8988T (cell line): ENCODE measurements at places on chromosomes 3 and 15.

DNA sequence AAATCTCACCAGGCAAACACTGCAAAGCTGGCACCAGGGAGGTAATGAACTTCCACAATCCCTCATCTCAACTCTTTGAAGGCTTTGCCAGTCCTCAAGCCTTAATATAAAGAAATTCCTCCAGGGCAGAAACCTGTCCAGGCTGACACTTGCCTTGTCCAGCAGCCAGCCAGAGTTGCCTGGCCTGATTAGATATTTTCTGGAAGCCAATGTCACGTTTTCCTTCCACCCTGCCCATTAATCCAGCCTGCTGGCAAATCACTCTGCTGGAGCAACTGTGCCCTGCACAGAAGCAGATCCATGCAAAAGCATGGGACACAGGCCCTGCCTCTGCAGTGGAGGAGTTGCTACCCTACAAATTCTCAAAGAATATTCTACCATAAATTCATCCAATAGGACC lies 56.5 kb downstream of the HEG1 start:
- no peak for DNase-seq

DNA sequence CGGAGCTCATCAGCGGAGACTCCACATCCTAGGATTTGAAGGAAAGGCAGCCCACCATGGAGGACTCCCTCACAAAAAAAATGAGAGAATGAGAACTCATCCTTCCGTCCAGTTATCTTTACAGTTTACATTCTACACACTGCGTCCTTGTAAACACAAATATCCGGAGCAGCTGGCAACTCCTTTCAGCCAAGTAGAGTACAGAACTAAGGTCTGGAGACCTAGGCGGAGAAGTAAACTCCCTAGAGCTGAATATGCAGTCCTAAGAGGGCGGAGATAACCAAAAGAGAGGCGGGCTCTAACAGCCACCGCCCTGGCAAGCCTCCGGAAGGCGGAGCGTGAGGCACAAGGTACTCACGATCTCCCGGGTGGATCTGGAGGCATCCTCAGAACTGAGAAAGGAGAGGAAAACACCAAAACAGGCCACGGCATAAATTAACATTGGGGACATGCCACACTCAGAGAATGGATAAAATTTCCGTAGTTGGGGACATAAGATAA lies 924 bp upstream of the SIN3A start:
- DNase-seq = no peak

DNA sequence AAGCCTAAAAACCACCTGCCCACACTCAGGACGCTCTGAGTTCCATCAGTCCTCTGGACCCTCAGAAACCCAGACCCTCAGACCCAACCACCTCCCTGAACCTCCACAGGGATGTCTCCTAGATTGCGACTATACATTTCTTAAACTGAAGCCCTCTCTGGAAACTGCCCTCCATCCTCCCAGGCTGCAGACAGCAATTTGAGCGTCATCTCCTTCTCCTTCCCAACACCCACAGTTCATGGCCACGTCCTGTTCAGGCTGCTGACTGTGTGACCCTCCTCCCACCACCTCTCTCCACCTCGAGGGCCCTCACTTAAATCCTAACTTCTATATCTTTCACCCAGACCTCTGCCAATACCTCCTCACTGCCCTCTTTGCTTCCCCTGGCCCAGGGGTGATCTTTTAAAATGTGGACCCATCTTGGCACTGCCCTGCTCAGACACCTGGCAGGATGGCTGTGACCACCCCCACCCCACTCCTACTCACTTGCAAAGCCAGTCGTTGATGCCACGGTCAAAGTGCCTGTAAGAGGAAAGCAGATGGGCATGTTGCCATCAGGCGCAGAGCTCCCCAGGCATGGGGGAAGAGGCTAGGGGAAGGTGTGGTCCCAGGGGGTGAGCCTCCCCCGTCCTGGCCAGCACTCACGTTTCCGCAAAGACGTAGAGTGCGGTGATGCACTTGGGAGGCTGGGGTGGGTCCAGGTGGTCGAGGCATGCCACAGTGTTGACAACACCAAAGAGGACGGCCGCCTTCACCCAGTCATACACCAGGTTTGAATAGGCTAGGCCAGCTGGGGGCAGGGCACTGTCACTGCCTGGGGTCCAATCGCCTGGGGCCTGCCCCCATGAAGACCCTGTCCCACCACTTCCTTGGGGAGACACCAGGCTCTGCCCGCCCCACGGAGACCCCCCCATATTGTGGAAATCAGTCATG lies 6.0 kb downstream of the HHATL start:
- no peak for DNase-seq

- no peak for DNase-seq
Measured at GRCh38 chr3:32820971-32821685, 3.3 kb downstream of the TRIM71 start.

- DNase-seq = no peak
Measured at GRCh38 chr3:5813521-5813920, 626.0 kb downstream of the EDEM1 start.

DNA sequence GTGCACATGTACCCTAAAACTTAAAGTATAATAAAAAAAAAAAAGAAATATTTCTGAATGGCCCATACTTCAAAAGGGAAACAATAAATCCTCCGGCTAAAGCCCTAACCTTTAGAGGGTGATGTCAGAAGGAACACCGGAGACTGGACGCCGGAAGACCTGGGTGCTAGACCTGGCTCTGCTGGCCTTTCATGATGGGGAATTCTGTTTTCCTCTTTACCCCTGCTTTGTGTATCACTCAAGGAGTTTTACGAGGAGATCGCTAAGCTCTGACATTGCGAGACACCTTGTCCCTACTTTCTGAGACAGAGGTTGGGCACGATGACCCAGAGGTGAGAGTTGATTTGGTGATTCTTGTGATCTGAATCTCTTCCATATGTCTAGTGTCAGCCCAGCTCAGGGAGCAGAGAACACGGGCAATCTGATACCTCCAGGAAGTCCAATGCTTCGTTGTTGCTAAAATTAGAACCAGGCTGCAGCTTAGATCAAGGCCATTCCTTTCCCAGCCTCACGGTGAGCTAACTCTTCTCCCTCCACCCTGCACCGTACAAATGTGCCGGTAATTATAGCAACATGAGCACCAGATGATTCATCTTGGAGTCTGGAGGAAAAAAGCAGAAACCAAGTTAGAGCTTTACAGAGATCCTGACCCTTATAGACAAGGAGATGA lies 42.0 kb upstream of the CFAP161 start:
- no peak for DNase-seq

DNA sequence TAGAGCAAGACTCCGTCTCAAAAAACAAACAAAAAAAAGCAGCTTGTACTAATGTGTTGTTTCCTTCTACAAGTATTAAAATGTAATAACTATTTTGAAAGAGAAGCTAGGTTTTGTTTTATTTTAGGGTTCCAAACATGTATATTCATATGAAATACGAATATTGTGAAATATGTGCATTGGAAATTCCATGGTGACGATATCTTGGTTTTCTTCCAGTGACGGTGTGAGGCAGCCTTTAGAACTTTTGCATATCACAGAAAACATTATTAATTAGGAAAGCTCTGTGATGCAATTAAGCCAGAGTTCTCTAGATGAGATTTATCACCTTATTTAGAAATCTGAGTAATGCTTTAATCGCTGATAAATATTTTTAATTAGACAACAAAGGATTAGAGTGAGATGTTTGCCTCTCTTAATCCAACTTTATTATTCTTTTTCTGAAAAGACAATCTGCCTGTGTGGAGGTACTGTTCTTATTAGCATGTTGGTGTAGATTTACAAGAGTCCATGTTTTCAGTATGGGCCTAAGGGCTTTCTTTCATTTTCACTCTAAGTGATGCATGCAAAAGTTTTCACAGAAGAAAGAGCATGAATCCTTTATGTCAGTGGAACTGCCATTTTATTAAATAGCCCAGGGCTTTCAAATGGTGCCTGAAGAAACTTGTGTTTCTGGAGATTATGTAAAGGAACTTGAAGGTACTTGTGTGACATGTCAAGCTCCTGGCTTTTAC lies 37.7 kb upstream of the SAMMSON start:
- no peak for DNase-seq

GRCh38 chr3:1287815-1288214 lies 195.0 kb downstream of the CNTN6 start:
- DNase-seq = no peak

DNA sequence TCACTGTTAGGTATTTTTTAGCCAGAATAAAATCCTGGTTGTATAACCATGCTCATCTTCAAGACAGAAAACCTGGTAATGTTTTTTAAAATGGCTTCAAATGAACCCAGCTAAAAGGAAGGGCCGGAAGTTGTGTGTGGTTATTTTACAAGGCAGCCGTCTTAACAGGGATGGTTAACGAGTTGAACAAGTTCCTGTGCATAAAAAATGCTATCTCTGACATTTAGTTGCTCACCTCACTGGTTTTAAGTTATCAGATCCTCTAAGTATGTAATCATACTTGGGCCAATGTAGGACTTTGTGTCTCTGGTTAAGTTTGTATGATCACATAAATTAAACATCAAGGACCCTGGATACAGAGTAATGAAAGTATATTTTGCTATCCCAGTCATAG lies 2.1 kb downstream of the ATP11B start:
- no peak for DNase-seq

- DNase-seq = no peak
Measured at GRCh38 chr3:122678506-122678905, 2.1 kb upstream of the PARP14 start.

- DNase-seq = no peak
Measured at GRCh38 chr3:157129803-157130466, 30.0 kb downstream of the CCNL1 start.

DNA sequence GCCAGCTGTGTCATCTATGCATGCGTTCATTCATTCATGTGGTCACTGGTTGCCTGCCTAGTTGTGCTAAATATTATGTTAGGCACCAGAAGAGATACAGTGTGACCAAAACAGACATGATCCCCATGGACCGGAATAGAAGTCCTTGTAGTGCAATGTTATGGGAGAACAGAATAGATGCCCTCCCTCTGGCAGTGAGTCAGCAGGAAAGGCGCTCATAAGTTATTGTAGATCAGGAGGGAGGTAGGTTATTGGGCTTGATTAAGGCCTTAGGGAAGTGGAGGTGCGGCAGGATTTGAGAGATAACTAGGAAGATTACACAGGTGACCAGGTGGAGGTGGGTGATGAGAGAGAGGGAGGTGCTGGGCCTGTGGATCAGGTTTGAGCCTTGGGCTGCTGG lies 5.2 kb downstream of the MCTP2 start:
- DNase-seq = no peak

GRCh38 chr15:58460872-58461271 lies 29.1 kb downstream of the LIPC start:
- no peak for DNase-seq

DNA sequence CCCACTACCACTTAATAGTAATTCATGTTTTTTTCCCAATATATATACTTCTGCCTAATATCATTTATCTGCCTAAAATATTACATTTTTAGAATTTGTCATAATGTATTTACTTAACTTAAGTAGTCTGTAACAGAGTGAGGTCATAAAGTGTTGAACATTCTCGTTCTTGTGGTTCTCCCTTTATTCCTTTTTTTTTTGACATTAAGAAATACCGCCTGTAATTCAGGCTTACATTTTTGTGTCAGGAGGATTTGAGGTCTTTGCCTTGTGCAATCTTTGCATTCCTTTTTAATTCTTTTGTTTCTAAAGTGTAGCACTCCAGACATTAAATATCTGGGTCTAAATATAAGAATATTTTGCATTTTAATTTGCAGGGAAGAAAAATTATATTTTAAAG lies 315.4 kb downstream of the PTPRG start:
- DNase-seq = no peak

DNA sequence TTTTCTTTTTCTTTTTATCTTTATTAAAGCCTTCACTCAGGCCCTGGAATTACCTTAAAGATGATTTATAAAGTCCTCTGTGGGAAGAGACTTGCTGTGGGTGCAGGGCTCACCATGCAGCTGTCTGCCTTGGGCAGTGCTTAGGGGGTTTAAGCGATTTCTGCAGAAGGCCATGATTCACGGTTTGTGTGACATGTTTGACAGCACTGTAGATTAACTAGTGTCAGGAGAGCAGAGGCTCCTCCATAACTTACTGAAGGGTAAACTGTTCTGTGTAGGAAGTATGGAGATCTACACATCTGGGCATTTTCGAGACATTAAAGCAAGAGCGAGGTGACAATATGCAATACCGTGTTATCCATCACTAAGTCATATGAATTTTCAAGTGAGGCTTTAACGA lies 137.7 kb downstream of the LRIG1 start:
- DNase-seq = no peak

GRCh38 chr3:117550766-117551165 lies 841.2 kb downstream of the TUSC7 start:
- DNase-seq = no peak

GRCh38 chr3:141603473-141604035 lies 116.7 kb downstream of the RASA2 start:
- DNase-seq = no peak

DNA sequence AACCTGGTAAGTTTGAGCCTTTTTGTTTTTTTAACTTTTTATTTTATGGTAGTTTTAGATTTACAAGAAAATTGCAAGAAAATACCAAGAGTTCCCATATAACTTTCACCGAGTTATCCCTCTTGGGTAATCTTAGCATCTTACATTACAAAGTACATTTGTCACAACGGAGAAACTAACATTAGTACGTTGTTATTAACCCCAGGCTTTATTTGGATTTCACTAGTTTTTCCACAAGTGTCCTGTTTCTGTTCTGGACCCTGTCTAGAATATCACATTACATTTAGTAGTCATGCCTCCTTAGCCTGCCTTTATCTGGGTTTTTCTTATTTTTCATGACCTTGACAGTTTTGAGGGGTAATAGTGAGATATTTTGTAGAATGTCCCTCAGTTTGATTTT lies 53.5 kb upstream of the KPNA4 start:
- no peak for DNase-seq

- DNase-seq = no peak
Measured at GRCh38 chr3:4841225-4841624, 138.0 kb upstream of the BHLHE40 start.

DNA sequence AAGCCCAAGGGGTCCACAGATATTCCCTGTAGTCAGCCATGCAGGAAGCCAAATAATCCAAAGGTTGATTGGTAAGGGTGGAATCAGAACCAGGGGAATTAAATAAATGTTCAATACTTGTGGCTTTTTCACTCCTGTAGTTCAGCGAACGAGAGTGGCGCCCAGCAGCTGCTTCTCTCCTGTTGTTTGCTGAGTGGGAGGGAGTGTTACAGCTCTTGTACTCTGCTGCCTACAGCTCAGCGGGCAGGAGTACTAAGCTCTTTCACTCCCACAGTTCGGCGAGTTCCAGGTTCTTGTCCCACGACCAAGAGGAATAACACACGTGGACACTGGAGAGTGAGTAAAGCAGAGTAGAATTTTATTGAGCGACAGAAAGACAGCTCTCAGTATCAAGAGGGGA lies 105.9 kb downstream of the MOBP start:
- no peak for DNase-seq

- DNase-seq = no peak
Measured at GRCh38 chr3:59606638-59607266, 556.9 kb upstream of the CFAP20DC start.

GRCh38 chr15:37034392-37034791 lies 66.0 kb downstream of the MEIS2 start:
- no peak for DNase-seq

DNA sequence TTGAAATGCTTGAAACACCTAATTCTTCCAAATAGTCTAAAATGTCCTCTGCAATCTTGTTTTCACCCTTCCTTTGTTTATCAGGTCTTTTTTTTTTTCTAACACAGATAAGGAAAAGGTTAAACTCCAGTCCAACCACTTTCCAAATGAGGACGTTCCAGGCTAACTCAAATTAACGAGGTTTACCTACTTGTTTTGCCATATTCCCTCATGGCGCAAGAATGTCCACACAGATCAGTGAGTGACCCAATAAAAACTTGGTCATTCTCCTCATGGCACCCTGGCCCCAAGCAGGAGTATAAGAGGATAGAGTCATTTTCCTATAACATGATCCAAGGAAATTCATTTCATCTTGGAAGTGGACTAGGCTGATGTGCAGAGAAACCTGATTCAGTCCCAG lies 6.6 kb upstream of the LIPC start:
- no peak for DNase-seq
